ENCODE measurements at places on chromosomes 3 and 15.

DNA sequence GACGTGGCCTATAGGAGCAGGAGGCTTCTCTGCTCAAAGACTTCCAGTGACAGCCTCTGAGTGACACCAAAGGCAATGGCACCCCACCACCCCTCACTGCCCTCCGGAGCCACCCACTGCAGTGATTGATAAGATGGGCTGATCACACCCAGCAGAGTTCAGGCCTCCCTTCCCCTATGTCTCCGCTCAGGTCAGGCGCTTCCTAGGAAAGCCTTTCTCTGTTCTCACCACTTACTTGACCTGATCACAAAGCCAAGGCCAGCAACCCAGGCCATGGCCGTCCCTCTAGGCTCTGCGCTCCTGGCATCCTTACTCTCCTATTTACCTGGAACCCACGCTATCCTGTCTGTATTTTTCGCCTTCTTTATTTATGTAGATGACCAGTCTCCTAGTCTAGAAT lies 282.3 kb downstream of the OCA2 start:
- no peak for DNase-seq

GRCh38 chr3:170092907-170093306 lies 55.1 kb downstream of the GPR160 start:
- DNase-seq: no peak

GRCh38 chr3:25749031-25749581 lies 34.1 kb downstream of the NGLY1 start:
- DNase-seq: no peak

- DNase-seq: no peak
Observed at GRCh38 chr3:14000556-14000955, 120.7 kb upstream of the WNT7A start.

GRCh38 chr15:31128919-31129768 lies 27.6 kb upstream of the TRPM1 start:
- peak; percentile 48 for DNase-seq

DNA sequence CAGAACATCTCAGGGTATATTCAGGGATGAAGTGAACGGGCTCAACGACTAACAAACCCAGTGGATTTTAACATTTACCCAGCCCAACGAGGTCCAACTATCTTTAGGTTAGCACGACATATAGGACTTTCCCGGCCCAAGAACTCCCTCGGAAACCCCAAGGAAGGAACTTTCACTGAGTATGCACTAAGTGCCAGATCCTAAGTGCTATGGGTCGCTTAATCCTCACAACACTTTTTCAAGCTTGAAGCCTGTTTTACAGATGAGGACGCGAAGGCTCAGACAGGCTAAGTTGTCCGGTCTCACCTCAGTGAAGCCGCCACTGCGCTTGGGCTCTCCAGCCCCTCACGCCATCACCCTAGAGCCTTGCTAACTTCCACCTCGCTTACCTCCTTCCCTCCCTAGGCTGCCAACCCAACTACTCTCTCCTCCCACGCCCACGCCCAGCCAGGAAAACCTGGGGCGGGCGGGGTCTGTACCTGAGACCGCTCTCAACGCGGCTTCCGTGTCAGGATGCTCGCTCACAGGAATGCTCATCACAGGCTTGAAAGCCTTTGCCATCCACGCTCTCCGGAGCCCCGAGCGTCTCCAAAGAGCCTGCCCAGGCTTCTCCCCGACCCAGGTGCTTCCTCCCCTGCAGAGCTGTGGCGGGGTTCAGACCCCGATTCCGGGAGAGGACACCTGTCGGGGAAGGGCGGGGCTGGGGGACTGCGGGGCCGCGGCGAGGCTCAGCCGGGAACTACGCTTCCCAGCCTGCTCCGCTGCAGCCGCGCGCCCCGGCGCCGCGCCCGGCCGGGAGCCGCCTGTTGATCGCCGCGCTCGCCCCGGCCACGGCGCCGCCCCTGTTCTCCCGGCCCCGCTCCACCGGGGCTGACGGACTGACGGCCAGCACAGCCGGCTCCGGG lies at the start of gene TMOD2:
TMOD2 (plus strand) TSS at position 806 of the 905 bp plus-strand sequence. CDS start 14,845 bp downstream, outside the sequence.
- no peak for DNase-seq

DNA sequence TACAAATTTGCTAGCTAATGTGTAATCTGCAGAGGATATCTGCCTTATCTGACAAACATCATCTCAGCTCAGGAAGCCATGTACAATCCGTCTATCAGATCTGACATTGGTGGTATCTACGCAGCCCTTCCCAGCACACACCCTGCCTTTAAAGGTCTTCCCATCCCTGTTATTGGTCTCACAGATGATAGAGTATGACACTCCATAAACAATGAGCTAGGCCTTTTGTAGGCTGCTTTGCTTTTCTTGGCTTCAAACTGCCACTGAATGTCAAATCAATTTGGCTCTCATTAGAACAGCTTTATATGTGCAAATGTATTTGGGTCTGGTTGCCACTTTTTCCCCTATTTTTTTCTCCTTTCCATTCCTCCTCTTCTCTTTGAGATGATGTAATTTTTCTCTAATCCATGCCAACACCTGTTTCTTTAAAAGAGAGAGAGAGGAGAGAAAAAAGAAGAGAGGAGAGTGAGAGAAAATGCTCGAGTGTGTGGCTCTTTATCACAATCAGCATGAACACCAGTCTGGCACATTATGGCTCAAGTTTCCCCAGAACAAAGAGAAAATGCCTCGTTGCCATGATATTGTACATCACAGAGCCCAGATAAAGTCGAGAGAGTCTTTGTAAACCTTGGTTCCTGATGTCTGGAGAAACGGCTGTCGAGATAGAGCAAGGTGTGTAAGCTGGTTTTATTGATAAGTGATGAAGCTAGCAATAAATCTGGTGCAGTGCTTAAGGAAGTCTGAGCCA lies 80.8 kb upstream of the DPH6 start:
- DNase-seq: no peak

- DNase-seq: no peak
Observed at GRCh38 chr3:142963234-142963515, 299 bp downstream of the PAQR9 start.

- DNase-seq: no peak
Observed at GRCh38 chr3:129330409-129330808, 51.7 kb downstream of the HMCES start.

- DNase-seq: no peak
Observed at GRCh38 chr3:113218681-113219045, 7.3 kb downstream of the BOC start.

GRCh38 chr15:70791259-70791658 lies 27.9 kb upstream of the UACA start:
- DNase-seq: no peak

DNA sequence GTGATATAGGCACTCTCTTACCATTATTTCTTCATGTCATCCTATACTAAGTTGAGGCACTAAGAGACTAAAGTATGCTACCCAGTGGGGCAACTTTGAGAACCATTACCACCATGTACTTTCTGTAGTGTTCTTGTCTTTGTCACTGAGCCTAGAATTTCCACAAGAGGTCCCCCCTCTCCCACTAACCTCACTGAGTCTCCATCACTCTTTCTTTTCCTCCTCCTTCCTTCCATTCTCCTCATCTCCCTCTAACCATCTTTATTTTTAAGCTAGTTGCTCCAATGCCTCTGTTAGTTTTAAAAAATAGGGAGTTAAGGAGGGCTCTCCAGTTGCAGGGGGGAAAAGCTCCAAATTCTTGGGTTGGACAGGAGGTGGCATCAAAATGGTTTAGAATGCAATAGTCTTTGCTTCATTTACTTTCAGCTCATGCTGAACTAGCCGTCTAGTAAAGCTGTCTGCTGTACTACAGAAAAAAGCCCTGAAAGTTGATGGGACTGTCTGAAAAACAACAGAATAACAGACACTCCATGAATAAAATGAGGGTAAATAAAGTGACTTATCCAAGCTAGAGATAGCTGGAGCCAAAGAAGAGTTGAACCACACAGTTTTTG lies 85.1 kb upstream of the MYRIP start:
- DNase-seq: no peak

GRCh38 chr15:57442335-57442734 lies 66.0 kb downstream of the CGNL1 start:
- no peak for DNase-seq

- no peak for DNase-seq
Observed at GRCh38 chr3:45763303-45763675, 33.0 kb downstream of the SLC6A20 start.

DNA sequence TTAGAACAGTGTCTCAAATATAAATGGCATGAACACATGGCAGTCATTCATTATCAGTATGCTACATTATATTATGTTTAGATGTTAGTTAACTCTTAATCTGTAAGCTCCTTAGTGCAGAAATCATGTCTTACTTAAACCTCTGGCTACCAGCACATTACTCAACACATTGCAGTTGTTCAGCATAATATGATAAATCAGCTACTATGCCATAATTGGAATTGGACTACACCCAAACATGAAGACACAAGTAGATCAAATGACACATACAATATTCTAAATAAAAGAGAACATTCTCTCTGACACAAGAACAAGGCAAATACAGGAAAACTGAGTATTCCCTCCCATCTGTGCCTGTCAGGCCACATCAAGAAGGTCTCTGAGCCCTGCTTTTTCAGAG lies 116.1 kb downstream of the PCCB start:
- DNase-seq: no peak

GRCh38 chr15:31223478-31224350 lies 102.9 kb upstream of the KLF13 start:
- DNase-seq: no peak

GRCh38 chr3:48112813-48113212 lies 75.4 kb downstream of the CDC25A start:
- DNase-seq: no peak

DNA sequence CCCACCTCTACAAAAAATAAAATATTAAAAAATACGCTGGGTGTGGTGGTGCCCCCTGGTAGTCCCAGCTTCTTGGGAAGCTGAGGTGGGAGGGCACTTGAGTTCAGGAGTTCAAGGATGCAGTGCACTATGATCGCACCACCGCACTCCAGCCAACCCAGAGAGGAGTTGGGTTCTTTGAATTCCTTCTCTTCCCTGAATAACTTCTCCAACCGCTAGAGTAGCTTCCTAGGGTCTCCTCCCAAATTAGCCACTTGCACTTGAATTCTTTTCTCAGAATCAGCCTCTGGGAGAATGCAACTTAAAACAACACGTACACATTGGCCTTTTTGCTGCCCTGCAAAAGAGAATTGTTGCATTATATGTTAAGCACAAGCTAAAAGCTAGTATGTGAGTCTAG lies 272.5 kb downstream of the ABHD5 start:
- no peak for DNase-seq

GRCh38 chr3:170024581-170024980 lies 13.2 kb upstream of the GPR160 start:
- no peak for DNase-seq

DNA sequence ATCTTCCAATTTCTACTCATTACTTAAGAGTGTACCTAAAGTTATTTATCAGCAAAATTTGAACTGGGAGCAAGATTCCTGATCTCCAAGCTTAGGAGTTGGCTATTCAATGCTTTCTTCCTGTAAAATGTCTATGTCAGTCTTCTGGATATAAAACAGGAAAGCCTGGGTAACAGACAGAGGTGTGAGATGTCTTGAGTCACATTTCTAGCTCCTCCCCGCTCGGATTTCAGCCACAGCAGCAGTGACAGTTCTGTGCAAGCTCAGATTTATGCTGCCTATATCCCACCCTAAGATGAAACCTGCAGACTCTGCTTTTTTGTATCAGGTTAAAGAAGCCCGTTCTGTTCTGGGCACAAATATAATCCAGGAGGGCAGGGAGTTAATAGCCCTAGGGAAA lies 2.1 kb upstream of the ARMC8 start:
- peak; percentile 5 for DNase-seq

GRCh38 chr3:13353506-13353905 lies 66.6 kb downstream of the NUP210 start:
- DNase-seq: no peak

GRCh38 chr3:38582316-38582715 lies 67.2 kb downstream of the SCN5A start:
- no peak for DNase-seq

DNA sequence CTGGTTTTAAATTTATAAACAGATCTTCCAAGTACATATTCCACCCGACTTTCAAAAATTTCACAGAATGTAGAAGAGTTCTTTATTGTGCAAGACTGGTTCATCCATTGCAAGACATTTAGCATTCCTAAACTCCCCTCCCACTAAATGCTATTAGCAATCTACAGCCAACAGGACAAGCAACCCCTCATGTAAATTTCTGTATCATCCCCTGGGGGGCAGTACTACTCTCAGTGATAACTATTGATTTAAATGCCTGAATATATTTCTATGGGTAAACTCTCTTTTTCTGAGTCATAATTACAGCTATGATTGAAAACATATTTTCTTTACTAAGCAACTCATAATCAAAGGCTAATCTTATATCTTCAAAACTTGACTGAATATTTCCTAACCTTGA lies 10.7 kb upstream of the SLC15A2 start:
- peak; percentile 18 for DNase-seq

- DNase-seq: no peak
Observed at GRCh38 chr3:70984776-70985482, 598.6 kb downstream of the FOXP1 start.

- DNase-seq: no peak
Observed at GRCh38 chr15:30923429-30923828, 19.7 kb downstream of the FAN1 start.

DNA sequence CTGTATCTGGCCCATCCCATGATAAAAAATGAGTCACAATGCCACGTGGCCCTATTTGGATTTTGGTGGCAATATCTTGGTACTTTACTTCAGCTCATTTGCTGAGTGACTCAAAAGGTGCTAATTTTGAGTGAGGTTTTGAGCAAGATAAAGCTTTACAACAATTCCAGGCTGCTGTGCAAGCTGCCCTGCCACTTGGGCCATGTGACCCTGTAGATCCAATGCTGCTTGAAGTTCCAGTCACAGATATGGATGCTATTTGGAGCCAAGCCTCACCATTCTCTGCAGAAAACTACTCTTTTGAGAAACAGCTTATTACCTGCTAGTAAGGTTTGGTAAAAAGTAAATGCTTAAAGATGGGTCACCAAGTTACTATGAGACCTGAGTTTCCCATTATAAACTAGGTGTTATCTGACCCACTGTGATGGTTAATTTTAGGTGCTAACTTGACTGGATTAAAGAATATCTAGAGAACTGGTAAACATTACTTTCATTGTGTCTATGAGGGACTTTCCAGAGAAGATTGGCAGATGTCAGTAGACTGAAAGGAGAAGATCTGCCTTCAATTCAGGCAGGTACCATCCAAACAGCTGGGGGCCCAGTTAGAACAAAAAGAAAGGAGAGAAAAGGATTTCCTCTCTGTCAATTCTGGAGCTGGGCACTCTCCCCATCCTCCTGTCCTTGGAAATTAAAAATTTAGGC lies 1083.9 kb downstream of the DIPK2A start:
- DNase-seq: no peak

GRCh38 chr3:175398676-175399075 lies 539.5 kb downstream of the NAALADL2 start:
- no peak for DNase-seq

- no peak for DNase-seq
Observed at GRCh38 chr15:69677403-69677802, 224.8 kb downstream of the RPLP1 start.

DNA sequence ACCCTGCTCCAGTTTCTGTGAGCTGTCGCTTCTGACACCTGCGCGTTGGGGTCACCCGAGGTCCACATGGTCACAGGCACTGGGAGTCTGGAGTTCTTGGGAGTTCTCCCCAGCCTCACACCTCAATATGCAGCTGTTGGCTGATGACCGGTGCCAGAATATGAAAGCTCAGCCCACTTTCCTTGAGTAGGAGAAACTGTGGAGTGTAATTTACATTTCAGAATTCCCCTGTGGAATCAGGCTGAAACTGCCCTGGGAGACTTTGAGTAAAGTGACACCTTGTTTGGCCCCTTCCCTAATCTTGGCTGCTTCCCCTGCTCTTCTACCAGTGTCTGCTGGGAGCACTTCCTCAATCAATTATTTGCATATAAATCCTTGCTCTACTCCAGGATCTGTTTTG lies 255.9 kb downstream of the NFKBIZ start:
- DNase-seq: no peak

Measured in A172 (cell line).